Pancreas (tissue), 10 donors: ENCODE measurements at places on chromosomes 7 and 10. TPM values are rescaled to one million over a fixed set of nuclear protein-coding genes. Genes with fewer than 3 reads are reported as not detected.
A peak's percentile ranks its signal among the peaks of the same experiment; 100 is the strongest.

DNA sequence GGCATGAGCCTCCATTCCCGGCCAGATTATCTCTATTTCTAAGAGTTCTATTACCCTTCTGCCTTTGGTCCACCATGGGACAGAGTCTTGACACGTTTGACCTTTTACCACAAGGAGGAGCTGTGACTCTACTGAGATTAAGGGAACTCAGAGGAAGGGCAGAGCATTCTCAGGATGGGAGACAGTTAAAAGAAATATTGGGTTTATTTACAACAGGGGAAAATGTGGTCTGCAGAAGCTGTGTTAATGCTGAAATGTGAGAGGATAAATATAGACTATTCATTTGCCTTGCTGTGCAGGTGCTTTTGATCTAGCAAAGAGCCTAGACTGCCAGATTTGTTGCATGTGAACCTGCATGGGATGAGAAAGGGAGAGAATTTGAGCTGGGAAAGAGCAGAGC, 45.8 kb upstream of the PRSS58 start:
- no peaks in the 10 kb centered on the region for H3K36me3 ChIP-seq
- no peak for DNase-seq
- H3K27me3 ChIP-seq, result no peaks in the 10 kb centered on the region

GRCh38 chr10:110643653-110644597, at the start of gene RBM20:
RBM20 (plus strand) TSS chr10:110644336; CDS start chr10:110644455, 119 bp downstream.
- H3K4me3 ChIP-seq, result peak within 1 kb of the TSS; percentile 44
- H3K36me3 ChIP-seq, result no peaks in the 10 kb centered on the region
- H3K27ac ChIP-seq, result no peak within 1 kb of the TSS
- DNase-seq, result peak; percentile 75

DNA sequence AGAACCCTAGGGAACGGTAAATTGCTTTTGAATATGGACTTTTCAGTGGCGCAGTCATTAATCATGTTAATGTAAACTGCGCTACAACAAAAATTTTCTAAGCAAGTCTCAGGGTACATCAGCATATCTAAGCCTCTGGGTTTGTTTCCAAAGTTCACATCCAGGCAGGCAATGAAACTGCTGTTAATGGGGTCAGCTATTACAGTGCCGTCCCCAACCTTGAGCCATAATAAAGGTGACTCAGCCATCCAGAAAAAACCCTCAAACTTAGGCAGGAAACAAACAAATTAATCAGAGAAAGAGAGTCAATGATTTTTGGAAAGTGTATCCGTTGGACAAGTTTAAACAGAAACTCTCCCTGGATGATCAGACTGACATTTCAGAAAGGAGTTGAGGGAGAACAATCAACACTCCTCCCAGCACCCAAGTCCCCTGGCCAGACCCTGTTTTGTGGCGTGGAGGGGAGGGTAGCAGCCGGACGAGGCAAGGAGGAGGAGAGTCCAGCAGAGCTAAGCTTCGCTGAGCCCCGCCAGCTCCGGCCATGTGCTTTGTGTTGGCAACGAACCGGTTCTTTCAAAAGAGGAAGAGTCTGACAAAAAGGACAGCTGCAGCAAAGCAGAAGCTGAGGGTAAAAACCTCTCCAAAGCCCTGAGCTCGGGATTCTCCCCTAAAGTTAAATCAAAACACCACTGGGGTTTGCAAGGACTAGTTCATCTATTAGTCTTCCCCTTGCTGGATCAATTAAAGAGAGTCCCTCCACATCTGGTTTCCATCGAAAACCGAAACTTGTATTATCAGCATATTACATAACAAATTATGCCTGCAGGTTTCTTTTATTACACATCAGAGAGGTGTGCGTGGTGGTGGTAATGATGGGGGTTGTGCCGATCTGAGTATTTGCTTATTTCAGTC, 3.6 kb downstream of the FAM53B start:
- no peaks in the 10 kb centered on the region for H3K27me3 ChIP-seq
- H3K36me3 ChIP-seq, result no peaks in the 10 kb centered on the region

GRCh38 chr10:117590101-117590875, 47.7 kb downstream of the EMX2 start:
- no peaks in the 10 kb centered on the region for H3K36me3 ChIP-seq
- no peaks in the 10 kb centered on the region for H3K27me3 ChIP-seq
- no peak overlapping the region for H3K27ac ChIP-seq
- no peak overlapping the region for H3K4me3 ChIP-seq
- no peaks in the 10 kb centered on the region for H3K4me1 ChIP-seq
- no peak for DNase-seq

GRCh38 chr10:13272164-13272571, 27.7 kb downstream of the PHYH start:
- H3K27me3 ChIP-seq, result no peaks in the 10 kb centered on the region
- H3K4me3 ChIP-seq, result no peak overlapping the region
- no peak for DNase-seq

GRCh38 chr10:75396631-75397495, 4.7 kb downstream of the ZNF503 start:
- H3K4me1 ChIP-seq, result no peaks in the 10 kb centered on the region
- no peaks in the 10 kb centered on the region for H3K27me3 ChIP-seq
- peak overlapping the region; percentile 94 for H3K4me3 ChIP-seq
- H3K36me3 ChIP-seq, result no peaks in the 10 kb centered on the region

GRCh38 chr10:63843107-63843506, 321.9 kb downstream of the REEP3 start:
- H3K4me1 ChIP-seq, result no peaks in the 10 kb centered on the region
- no peak for DNase-seq
- no peak overlapping the region for H3K27ac ChIP-seq
- H3K4me3 ChIP-seq, result no peak overlapping the region

DNA sequence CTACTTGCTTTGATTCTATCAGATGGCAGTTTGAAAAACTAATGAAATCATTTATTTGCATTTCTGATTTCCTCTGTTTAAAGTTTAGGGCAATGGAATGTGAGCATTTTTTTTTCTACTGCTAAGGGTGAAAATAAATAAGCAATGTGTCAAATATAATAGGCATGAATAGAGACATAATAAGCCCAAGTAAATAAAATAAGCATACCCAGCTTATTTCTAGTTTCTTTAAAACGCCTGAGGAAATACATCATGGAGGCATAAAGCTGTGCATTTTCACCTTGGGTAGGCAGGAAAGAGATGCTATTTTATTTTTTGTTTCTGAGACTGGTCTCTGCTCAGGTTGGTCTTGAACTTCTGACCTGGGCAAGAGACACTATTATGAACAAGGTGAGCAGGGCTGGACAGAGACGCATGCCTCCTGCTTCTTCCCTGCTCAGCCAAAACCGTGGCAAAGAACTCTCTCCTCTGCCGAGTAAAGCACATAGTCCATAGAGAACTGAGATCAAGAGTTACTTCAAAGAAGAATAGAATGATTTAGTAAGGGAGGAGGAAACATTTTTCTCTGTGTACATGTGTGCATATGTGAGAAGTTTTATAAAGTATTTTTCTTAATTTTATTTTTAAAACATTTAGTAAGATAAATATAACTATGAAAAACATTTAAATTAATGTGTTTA, 138.1 kb downstream of the GNAI1 start:
- H3K27me3 ChIP-seq, result no peaks in the 10 kb centered on the region
- DNase-seq, result no peak
- H3K4me1 ChIP-seq, result peaks cover under 1% of the 10 kb centered on the region

DNA sequence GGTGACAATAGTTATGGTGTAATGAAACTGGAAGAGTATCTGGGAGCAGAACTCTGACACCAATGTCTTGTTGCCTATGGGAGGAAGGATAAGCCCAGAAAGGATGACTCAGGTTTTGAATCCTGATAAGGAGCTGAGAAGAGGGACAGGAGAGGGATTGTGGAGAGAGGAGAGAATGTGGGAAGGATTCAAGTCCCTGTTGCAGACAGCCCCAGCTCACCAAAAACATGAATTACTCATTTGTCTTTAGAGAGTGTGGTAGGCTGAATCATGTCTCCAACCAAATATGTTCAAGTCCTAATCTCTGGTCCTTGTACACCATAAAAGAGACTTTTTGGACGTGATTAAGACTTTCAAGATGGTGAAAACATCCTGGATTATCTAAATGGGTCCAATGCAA, 206.9 kb upstream of the PHYHIPL start:
- H3K27ac ChIP-seq, result no peak overlapping the region
- H3K4me3 ChIP-seq, result no peak overlapping the region
- no peaks in the 10 kb centered on the region for H3K36me3 ChIP-seq
- H3K4me1 ChIP-seq, result peaks cover 12% of the 10 kb centered on the region
- DNase-seq, result no peak
- no peaks in the 10 kb centered on the region for H3K27me3 ChIP-seq

DNA sequence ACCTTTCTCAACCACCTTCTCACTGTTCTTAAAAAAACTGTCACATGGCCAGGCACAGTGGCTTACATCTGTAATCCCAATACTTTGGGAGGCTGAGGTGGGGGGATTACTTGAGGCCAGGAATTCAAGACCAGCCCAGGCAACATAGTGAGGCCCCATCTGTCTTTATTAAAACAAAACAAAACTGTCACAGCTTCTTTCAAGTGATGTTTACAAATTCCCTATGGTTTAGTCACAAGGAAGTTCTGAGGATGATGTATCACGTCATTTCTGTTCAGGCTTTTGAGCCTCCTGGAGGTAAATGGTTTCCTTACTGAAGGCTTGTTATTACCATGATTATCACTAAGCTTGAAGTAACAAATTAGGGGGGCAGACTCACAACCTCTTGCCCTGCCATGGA, 186.2 kb downstream of the CFTR start:
- no peaks in the 10 kb centered on the region for H3K4me1 ChIP-seq
- no peak for DNase-seq
- H3K27me3 ChIP-seq, result no peaks in the 10 kb centered on the region
- H3K4me3 ChIP-seq, result no peak overlapping the region
- peaks cover 7% of the 10 kb centered on the region for H3K36me3 ChIP-seq

DNA sequence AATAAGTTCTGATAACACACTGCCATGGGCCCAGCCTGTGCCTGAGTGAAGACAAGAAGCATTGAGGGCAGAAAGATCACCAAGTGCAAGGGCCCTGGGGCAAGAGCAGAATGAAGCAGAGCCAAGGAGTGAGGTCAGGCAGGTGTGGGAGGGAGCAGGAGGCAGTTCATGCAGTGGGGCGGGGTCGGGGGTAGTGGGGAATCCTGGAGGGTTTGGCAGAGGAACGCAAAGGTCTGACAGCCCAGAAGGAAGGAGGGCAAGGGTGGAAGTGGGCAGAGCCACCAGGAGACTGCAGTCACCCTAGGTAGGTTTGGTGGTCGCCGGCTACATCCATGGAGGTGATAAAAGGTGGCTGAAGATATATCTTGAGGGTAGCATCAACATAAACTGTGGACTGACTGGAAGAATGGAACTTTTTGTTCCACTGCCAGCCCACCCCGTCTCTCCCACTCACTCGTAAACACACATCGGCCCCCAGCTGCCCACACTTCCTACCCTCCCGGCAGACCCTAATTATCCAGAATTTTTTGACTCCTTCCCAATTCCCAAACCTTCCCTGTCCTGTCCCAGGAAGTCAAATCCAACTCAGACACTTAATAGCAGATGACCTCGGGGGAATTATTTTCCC, 172.4 kb downstream of the ARHGAP12 start:
- no peaks in the 10 kb centered on the region for H3K36me3 ChIP-seq
- no peak overlapping the region for H3K27ac ChIP-seq
- H3K27me3 ChIP-seq, result no peaks in the 10 kb centered on the region

DNA sequence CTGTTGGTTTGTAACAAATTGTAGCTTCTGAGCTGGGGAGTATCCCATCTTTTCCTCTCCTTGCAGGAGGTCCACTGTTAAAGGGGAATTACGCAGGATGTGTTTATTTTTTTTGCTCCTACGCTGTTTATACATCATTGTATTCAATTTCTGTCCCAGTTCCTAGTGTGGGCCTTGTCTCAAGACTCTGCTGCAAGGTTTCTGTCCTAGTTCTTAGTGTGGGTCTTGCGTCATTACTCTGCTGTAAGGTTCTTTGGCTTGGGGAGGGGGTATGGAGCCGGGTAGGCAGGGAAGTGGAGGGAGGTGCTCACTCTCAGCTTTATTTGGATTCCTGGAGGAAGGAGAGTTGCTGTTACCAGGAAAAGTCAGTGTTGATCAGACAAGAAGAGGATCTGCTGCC, 64.0 kb upstream of the TRIM8 start:
- H3K27ac ChIP-seq, result no peak overlapping the region
- no peak overlapping the region for H3K4me3 ChIP-seq
- DNase-seq, result no peak
- no peaks in the 10 kb centered on the region for H3K4me1 ChIP-seq
- H3K27me3 ChIP-seq, result no peaks in the 10 kb centered on the region

DNA sequence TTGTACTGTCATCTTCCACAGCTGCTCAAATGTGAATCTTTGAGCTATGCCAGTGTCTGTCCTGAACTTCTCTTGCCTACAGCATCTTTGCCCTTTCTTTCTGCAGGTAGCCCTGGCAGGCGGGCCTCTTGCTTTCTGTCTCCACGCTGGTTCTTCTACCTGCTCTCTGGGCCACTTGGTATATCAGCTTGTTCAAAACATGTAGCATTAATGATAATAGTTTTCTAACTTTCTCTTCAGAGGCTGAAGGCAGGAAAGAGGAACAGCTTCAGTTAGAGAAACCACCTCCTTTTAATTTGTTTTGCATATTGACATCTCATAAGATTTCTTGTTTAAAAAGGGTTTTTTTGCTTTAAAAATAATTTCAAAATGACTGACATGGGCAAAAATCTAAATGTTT, 923 bp upstream of the FGL2 start:
- H3K4me1 ChIP-seq, result peaks cover 5% of the 10 kb centered on the region
- no peak overlapping the region for H3K27ac ChIP-seq
- H3K27me3 ChIP-seq, result no peaks in the 10 kb centered on the region
- H3K36me3 ChIP-seq, result no peaks in the 10 kb centered on the region

DNA sequence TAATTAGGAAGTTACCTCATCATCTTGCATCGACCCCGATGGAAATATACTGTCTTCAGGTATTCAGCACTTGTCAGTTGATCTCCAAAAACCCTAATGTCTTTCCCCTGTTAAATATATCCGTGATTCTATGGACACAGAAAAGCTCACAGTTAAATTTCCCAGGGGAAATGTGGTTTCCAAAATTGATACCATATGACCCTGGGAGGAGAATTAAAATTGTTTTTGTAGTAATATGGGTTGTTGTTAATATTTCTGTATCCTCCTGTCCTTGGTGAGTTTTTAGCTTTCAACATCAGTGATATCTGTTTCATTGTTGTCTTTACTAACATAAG, 132.1 kb downstream of the CELF2 start:
- DNase-seq, result no peak
- no peaks in the 10 kb centered on the region for H3K27me3 ChIP-seq
- no peak overlapping the region for H3K4me3 ChIP-seq
- no peaks in the 10 kb centered on the region for H3K4me1 ChIP-seq
- no peaks in the 10 kb centered on the region for H3K36me3 ChIP-seq

DNA sequence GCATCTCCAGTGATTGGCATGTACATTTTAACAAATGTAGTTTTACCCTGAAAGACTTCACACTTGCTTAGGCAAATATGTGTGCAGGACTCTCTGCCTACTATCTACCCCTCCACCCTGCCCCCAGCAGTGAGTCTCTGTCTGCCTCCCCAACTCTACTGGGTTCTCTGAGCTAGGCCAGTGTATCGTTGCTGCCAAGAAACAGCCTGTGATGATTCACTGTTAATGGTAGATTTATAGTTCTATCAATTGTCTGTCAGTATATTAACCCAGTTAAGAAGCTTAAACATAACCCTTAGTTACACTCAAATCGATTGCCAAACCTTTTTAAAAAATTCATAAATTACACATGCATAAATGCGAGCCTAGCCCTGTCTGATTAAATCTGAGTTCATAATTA, 137.0 kb downstream of the SND1 start:
- no peak overlapping the region for H3K27ac ChIP-seq
- H3K4me1 ChIP-seq, result peaks cover 4% of the 10 kb centered on the region
- DNase-seq, result no peak
- H3K27me3 ChIP-seq, result no peaks in the 10 kb centered on the region
- no peaks in the 10 kb centered on the region for H3K36me3 ChIP-seq
- no peak overlapping the region for H3K4me3 ChIP-seq

Gene SLC18A2
- polyA plus RNA-seq, result 5.9 TPM

Gene LBX1
- not detected for polyA plus RNA-seq

Gene MLLT10
- polyA plus RNA-seq, result 11.3 TPM

Gene R3HCC1L
- polyA plus RNA-seq, result 4.7 TPM

Gene NRCAM
- polyA plus RNA-seq, result 31.2 TPM
